ENCODE measurements at places on chromosomes 11 and 22.
A peak's percentile ranks its signal among the peaks of the same experiment; 100 is the strongest.

- no peak for DNase-seq
These were observed 9.7 kb downstream of the EHF start for GRCh38 chr11:34630544-34630943.

GRCh38 chr22:19645391-19645790 lies 68.9 kb upstream of the SEPTIN5 start:
- no peak for DNase-seq

GRCh38 chr11:78635814-78636506 lies 61.3 kb upstream of the NARS2 start:
- no peak for DNase-seq

GRCh38 chr22:21014202-21014725 lies 701 bp upstream of the P2RX6 start:
- peak; percentile 90 for DNase-seq

- peak; percentile 47 for DNase-seq
These were observed 4.6 kb downstream of the PLA2G6 start for GRCh38 chr22:38177044-38177443.

GRCh38 chr11:61035526-61035835 lies 64.0 kb downstream of the CD6 start:
- no peak for DNase-seq

DNA sequence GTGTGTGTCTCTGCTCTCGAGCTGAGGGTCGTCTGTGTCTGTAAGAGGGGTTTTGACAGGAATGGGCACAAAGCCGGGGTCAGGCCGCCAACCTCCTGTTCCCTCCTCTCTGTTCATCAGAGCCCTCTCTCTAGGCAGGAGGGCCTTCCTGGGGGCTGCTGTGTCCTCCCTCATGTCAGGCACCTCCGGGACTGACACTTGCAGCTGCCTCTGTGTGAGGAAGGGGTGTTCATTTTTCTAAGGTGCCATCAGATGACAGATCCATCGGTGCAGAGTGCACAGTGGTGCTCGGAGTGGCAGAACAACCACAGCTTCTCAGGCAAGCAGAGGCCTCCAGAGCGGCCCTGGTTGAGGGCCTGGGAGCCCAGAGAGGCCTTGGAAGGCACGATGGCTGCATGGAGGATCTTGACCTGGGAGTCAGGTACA lies 265.4 kb upstream of the B3GAT1 start:
- DNase-seq, result no peak

DNA sequence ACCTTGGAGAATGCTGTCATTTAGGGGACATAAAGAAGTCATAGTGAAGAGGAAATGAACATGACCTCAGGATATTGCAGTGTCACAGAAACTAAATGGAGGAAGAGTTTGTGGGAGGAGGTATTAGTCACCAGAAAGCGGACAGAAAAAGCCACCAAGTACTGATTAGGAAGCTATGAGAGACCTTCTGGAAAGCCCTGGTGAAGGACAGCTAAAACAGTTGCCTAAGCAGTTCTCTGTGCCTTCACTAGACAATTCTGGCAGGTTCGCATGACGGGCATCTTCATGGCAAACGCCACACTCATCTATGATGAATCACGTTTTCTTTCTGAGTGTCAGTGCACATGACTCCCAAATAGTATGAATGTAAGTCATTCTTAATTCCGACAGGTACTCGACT lies 325.8 kb downstream of the C11orf87 start:
- no peak for DNase-seq

DNA sequence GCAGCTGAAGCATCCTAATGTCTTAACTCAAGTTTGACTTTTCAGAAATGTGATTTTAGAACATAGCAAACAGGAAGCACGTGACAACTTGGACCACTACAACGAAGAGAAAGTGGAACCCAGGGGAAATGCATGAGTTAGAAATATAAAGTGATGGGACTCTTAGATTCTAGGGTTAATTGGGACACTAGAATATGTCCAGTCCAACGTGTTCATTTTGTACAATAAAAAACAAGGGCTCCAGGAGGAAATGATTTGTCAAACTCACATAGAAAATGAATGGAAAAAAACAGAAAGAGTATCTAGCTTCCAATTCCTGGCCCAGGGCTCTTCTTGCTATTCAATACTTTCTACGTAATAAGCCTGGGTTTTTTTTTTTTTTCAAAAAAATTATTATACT lies 30.7 kb downstream of the TIMP3 start:
- DNase-seq, result no peak

- peak; percentile 47 for DNase-seq
These were observed 71.9 kb upstream of the GRAMD1B start for GRCh38 chr11:123357990-123358827.

DNA sequence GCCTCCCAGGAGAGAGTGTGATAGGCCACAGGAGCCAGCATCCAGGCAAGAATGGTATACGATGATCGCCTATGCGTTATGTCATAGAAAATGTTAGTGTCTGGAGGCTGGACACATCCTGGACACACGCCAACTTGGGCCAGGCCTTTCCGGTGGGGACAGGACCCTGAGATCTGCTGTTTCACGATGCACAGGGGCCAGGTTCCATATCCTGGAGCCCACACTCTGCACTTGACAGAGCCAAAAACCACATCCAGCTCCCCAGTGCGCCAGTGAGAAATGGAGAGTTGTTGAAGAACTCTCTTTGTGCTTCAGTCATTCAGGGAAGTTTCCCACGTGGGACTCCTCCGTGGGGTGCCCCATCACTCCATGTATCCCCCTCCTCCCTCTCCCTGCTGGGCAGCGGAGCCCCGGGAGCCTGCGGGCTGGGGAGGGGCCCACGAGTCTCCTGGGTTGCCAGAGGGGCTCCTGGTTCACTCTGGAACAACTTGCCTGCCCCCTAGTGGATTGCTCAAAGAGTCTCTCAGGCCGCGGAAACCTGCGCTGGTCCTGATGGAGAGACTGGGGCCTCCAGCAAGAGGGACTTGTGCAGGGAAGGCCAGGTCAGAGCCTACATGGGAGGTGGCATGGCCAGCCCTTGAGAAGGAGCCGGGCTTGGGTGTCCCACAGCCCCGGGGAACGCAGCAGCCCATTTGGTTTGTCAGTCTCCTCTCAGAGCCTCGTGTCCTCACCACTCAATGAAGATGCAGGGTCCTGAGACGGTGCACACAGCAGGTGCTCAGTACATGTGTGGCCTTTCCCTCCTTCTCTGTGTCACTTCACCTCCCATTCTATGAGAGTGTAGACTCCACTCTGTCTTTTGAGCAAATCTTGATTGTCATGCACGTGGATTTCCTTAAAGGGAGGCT lies 10.2 kb upstream of the LRRC32 start:
- DNase-seq, result peak; percentile 68

DNA sequence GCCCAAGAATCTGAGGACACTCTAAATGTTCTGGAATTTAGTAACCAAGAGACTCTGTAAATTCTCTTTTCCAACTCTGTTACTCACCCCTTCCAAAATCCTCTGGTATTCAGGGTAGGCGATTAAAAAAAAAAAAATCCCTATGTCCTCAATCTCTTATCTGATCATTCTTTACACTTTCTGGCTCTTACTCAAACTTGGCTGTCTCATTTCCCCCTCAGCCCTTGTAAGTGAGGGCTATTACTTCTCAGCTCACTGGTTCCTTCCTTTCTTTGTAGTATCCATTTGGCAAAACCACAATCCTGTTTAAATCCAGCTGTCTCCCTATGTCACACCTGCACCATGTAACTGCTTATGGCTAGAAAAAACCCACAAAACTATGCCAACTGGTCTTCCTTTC lies 12.7 kb upstream of the MSANTD2 start:
- no peak for DNase-seq

GRCh38 chr11:105960252-105961245 lies 61.5 kb downstream of the MSANTD4 start:
- DNase-seq, result no peak

DNA sequence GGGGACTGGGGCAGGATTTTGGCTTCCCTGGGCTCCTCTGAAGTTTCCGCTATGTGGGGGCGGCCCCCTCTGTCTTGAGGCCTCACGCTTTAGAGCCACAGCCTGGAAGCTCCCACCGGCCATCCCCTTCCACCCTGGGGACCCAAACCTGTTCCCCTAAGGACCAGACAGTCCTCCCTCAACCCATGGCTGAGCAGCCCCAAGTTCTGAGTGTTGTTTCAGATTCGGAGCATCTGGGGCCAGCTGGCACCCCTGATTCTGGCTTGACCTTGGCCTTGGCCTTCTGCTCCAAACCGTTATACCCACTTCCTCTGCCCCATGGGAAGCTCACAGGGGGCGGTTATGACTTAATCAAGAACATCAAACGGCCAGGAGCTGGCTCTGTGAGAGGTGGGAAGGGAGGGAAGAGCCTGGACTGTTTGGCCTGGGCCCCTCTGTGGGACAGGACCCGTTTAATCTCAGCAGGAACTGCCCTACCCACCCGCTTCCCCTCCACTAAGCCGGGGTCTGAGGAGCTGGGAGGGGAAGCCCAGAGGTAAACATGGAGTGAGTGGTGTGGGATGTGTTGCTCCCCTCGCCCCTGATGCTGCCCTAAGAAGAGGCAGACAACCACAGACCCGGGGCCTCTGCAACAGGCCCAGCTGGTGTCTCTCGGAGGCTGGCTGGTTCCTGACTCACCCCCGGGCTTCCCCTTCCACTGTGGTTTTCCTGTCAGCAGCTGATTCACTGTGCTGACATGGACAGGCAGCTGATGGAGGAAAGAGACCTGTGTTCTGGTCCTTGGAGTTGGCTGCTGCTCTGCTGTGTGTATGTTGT lies 3.4 kb downstream of the CD82 start:
- peak; percentile 88 for DNase-seq

DNA sequence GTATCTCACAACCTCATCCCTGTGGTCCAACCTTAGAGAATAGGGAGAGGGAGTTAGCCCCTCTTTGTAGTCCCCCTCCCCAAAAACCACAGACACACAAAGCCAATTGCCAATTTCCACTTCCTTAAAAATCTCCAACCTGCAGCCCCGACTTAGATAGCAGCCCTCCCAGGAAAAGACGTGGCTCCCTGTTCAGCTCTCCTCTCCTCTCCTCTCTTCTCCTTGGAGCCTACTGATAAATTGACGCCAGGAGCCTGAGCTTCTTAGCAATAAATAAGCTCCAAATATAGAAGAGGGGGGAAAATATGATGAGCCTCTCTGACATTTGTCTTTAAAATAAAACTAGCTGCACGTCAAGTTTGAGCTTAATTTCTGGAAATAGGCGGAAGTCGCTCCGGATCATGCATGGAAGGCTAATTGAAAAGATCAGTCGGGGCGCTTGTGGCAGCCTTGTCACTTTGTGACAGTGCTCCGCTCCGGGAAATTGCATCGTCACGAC lies 7.3 kb downstream of the PAX6 start:
- DNase-seq, result no peak

- DNase-seq, result no peak
These were observed 52.4 kb downstream of the OTOG start for GRCh38 chr11:17599460-17599925.

- DNase-seq, result no peak
These were observed 429.0 kb downstream of the SOX6 start for GRCh38 chr11:15927196-15927863.

DNA sequence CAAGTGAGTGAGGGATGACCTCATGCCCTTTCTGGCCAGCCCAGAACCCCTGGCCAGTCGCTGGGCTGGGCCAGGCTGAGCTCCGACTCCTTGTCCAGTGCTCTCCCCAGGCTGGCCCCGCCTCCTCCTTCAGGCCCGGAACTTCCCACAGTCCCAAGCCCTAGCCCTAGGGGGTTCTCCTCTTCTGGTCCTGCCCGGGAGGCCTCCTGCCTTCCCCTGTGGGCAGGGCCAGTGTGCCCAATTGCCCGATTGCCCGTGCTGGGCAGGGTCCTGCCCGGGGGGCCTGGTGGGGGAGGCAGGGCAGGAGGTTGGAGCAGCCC lies 4.2 kb downstream of the TCIRG1 start:
- DNase-seq, result no peak

DNA sequence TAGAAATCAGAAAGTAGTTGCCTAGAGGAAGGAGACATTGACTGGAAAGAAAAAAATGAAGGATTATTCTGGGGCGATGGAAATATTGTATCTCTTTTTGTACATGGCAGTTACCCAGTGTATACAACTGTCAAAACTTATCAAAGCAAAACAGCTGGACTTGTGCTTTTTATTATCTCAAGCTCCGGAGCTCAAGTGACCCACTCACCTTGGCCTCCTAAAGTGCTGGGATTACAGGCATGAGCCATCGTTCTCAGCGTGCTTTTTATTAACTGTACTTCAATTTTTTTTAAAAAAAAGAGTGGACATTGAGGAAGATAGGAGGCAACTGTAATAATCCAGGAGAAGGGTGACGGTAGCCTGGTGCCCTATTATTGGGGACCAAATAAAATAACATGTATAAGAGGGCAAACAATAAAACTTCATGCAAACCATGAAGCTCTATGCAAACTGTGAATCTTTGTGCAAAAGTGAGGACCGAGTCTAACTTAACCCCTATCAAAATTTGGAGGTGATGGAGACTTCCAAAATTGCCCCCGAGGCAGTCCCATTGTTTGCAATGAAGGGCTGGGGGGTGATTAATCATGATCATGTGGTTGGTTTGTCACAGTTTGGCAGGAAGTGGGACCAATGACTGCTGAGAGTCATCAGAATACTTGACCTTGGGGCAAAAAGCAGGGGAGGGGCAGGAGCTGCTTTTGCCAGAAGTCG lies 23.5 kb downstream of the FZD4 start:
- no peak for DNase-seq

- DNase-seq, result no peak
These were observed 471 bp upstream of the TMEM184B start for GRCh38 chr22:38273135-38273826.

DNA sequence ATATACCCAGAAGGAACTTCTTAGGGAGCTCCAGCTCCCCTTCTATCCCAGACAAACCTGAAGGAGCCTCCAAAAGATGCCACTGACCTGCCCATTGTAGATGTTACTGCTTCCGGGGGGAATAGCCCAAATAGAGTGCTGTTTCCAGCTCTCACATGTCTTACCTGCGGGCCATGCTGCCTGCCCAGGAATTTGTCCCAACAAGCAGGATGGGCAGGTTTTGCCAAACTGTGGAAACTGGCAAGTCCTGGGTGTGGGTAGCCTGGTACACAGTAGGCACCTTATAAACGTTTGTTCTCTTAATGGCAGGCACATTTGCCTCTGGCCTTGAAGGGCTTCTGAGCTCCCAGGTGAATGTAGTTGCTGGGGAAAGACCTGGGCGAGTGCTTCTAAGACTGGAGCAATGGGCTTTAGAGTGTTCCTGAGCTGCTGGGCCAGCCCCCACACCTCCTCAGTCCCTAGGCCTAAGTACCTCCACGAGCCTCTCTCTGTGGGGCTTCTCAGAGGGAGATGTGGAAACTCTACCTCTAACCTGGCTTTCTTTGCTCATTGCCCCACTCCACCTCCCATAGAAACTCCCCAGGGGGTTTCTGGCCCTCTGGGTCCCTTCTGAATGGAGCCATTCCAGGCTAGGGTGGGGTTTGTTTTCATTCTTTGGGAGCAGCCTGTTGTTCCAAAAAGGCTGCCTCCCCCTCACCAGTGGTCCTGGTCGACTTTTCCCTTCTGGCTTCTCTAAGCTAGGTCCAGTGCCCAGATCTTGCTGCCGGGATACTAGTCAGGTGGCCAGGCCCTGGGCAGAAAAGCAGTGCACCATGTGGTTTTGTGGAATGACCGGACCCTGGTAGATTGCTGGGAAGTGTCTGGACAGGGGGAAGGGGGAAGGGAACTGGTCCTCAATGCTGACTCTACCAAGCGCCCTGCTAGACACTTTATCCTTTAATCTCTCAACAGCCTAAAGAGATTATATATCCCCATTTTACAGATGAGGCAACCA lies 37.2 kb downstream of the LIMK2 start:
- no peak for DNase-seq

GRCh38 chr22:34301569-34301968 lies 381.3 kb upstream of the LARGE1 start:
- DNase-seq, result no peak

- no peak for DNase-seq
These were observed 23.4 kb upstream of the ALDH3B2 start for GRCh38 chr11:67697846-67698245.

Measured in CD4-positive, alpha-beta T cell treated with Interferon alpha-2 for 1 hour (primary cell).